ENCODE measurements at places on chromosomes 4 and X.

DNA sequence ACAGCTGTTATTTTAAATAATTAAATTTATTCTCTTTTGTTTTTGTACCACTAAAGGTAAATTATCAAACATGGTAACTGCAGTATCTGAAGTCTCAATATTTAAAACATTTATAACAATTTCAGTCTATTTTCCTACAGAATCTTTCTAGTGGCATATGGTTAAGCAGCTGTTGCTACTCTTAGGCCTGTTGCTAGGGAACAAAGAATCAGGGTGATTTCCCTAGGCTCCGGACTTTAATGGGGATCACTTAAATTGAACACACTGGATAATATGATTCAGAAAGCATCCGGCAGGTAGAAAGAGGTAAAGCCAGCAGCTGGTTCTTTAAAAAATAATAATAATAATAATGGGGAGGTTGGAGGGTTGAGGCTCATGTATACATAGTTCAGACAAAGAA is 17.6 kb downstream of the FBXO8 start:
- no peak for DNase-seq

DNA sequence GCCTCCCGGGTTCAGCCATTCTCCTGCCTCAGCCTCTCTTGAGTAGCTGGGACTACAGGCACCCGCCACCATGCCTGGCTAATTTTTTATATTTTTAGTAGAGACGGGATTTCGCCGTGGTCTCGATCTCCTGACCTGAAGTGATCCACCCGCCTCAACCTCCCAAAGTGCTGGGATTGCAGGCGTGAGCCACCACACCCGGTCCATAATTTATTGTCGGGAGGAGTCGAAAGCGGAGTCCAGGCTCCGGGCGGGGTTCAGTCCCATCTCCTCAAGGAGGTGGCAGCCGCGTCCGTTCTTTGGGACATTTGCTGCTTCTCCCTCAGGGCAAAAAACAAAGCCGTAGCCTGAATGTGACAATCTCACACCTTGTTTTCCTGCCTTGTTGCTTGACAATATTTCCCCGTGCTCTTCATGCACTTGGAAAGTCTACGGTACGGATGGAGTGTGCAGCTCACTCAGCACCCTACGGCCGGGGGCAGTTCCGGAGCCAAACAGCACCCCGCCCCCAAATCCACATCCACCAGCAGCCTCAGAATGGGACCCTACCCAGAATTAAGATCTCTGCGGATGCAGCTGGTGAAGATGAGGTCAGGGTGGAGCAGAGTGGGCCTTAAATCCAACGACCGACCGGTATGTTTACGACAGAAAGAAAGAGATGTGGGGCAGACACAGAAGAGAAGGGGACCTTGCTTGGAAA is 9.6 kb downstream of the GTPBP6 start:
- DNase-seq: no peak

GRCh38 chr4:56183344-56183959 is 203.8 kb downstream of the AASDH start:
- DNase-seq: no peak

DNA sequence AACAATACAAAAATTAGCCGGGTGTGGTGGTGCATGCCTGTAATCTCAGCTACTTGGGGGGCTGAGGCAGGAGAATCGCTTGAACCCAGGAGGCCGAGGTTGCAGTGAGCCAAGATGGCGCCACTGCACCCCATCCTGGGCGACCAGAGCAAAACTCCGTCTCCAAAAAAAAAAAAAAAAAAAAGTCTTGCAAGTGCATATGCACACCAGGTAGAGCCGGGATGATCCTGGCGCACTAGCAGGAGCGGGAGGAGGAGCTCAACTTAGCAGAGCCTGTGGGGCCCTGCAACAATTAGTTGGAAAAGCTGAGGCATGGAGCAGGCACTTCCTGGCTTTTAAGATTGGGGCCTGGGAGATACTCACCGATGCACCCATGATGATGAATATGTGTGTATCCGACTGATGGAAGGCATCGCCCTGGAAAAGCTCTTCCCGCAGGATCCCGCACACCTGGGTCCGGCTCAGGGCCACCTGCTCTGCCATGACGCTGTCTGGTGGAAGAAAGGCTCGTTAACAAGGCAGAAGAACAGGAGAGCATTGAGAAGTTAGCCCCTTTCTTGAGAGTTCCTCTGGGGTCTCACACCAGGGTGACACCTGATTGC is 872 bp downstream of the G6PD start:
- no peak for DNase-seq

DNA sequence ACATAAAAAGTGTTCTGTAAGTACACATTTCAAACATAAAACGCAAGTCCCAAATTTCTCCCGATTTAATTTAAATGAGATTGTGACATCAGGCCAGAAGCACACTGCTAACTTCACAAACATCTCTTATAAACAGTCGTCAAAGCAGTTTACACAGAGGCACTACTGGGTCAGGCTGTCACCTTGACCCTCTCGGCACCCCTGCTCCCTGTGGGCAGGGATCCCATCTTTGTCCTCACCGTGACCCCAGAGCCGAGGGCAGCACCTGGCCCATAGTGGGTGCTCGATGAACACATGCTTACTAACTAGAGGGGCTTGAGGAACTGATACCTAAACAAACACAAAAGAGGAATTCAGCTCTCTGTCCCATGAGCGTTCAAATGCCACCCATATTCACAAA is 22.2 kb downstream of the QDPR start:
- no peak for DNase-seq

DNA sequence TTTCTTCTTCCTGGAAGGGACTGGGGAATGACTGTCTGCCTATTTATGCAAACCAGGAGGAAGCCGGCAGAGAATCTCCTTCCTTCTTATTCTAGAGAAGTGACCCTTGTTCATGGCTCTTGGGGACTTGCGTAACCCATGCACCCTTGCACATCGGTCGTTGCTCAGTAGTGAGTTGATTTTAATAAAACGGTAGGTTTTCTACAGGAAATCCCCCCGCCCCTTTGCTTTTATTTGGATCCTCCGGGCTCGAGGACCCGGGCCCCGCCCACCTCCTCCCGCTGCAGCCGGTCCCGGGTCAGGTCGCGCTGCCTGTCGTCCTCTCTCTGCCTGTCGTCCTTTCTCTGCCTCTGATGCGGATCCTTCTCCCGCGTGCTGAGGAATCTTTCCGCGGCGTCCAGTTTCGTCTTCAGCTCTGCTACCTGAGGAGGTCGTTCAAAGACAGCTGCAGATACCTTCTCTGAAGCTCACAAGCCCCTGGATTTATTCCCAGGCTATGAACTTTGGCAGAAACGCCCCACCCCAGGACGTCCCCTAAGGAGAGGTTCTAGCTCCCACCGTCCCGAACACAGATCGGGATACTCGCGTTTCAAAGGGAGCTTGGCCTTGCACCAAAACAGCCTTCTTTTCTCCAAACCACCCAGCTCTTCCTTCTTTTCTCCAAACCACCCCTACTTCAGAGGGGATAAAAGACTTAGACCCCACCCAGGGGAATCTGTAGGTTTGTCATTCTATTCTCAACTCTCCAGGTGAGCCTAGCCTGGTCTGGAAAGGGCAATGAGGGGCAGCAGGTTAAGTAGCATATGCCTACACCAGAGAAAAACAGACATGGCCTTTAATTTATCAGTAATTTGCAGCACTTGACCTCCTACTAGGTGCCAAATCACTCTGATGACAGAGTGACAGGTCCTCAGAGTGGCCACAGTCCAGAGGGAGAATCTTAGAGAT is 7.0 kb downstream of the TNIP3 start:
- no peak for DNase-seq

GRCh38 chr4:3409571-3410091 is 32.1 kb upstream of the HGFAC start:
- DNase-seq: no peak

GRCh38 chr4:22881411-22881810 is 188.7 kb downstream of the GBA3 start:
- DNase-seq: no peak

DNA sequence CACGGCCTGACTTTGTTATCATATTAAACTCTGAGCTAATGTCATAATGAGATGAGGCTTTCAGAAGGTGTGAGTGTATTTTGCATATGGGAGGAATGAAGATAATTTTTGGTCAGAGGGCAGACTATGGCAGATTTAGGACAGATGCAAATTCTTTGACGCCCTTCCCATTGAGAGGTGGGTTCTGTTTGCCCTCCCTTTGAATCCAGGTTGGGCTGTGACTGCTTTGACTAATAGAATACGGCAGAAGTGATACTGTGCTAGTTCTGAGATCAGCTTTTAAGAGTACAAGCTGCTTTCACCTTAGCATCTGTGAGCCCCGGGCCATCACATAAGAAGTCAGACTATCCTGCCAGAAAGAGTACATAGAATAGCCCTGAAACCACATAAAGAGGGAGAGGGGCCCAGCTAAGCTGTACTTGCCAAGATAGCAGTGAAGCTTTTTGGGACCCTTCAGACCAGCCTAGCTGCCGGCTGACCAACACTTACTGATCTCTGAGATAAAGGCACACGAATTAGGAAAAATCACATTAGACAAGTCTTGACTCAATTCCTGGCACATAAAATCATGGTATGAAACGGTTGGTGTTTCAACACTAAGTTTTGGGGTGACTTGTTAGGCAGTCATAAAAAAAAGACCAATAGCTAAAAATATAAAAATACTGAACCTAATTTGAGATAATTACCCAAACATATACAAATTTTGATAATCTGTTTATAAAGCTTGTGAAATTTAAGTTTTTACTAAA is 166.7 kb upstream of the SH3RF1 start:
- DNase-seq: no peak

DNA sequence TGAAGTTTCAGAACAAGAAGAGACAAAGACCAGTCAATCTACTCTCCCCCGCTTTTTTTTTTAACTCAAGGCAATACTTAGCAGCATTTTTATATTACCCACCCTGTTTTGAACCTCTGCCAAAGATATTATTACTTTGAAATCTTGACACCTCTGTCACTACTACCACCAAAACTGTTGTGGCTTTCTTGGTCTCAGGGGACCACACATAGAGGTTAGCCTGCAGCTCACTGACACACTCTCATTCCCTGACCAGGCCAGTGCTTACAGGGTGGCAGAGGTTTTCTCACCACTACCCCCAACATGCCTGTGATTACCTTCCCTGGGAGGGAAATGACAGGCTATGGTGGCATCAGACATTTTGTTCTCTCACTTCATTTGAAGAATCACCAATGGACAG is 137.4 kb upstream of the STIM2 start:
- DNase-seq: no peak

DNA sequence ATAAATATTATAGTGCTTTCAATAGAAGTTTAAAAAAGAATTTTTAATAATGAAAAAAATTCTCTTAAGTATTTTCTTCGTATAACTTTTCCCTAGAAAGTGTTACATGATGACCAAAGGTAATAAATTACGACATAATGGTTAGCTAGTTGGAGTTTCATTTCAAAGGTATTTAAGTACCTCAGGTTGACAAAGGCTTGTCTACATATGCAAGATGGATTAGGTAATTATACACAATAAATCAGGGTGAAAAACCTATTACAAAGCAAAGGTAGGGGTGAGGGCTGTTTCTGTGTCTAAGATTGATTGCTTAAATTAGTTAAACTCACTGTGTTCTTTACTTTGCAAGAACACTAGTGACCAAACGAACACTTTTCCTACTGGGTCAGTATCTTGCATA is 508.5 kb upstream of the FAT1 start:
- no peak for DNase-seq
